ENCODE measurements at places on chromosomes 3 and 15.
A peak's percentile ranks its signal among the peaks of the same experiment; 100 is the strongest.

- DNase-seq, result no peak
These were observed 271.5 kb upstream of the TBL1XR1 start for GRCh38 chr3:177468816-177469215.

- DNase-seq, result no peak
These were observed 4.8 kb downstream of the GLYCTK start for GRCh38 chr3:52292247-52293065.

GRCh38 chr3:101262393-101263240 lies 57.8 kb downstream of the IMPG2 start:
- DNase-seq, result no peak

DNA sequence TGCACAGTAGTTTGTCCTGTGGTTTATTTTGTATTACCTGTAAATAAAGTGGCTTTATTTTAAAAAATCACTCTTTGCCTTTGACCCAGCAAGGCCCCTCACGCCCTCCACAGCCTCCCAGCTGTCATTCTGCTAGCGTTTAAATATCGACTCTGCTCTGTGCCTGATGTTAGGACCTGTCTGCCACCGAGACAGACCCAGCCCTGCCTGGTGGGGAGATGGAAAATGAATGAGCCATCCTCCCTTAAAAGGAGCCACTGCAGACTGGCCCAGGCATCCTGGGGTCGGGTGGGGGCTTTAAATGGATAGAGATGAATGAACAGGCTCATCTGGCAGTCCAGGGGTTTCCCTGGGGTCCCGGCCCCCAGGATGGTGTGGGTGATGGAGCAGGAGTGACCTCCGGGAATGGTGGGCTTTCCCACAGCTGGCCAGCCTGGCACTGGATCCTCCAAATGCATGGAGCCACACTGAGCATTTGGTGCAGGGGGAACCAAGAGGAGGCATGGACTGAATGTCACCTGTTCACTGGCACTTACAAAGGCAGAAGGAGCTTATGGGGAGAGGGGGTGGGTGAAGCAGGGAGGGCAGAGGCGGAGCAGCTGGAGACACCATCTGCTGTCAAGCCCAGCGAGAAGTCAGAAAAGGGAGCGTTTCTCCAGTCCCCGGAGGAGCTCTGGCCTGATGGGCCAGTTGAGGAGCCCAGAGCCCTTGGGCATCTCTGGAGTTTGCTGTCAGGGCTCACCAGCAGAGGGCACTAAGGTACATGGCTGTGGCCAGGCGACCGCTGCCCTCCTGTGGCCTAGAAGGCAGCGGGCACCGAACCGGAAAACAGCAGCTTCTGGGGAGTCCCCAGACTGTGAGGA lies 11.9 kb downstream of the GRM2 start:
- DNase-seq, result no peak

- DNase-seq, result no peak
These were observed 1.4 kb upstream of the SEC13 start for GRCh38 chr3:10322352-10322710.

DNA sequence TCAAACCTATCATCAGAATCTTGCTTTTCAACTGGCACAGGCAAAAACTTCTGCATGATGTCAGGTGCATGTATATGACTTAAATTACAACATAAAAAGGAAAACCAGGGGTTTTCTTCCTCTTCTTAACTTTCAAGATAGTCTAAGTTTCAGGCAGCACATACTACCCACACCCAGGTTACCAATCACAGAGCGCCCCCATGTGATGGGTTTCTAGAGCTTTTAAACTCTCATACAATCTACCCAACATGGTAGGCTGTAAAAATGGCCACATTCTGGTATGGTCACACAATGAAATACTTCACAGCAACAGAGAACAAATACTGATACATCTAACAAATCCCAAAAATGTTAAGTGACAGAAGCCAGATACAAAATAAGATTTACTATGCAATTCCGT lies 7.4 kb downstream of the MESD start:
- DNase-seq, result no peak

- no peak for DNase-seq
These were observed 510.2 kb downstream of the NTRK3 start for GRCh38 chr15:87746333-87746732.

DNA sequence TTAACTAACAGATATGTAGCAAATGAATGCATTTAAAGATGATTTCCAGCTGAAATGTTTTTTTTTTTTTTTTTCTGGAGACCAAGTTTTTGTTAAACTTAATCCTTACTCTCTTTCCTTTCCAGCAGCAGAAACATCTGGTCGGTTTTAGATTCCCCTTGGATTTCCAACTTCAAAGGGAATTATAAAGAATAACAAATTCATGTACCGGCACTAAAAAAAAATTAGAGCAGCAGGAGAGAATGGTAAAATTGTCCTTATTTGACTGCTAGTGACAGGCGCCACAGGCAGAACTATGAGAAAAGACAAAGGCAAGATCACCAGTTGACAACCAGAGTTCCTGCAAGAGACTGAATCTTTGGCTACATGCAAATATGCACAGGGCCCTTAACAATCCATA lies 393.3 kb downstream of the TIGIT start:
- no peak for DNase-seq

DNA sequence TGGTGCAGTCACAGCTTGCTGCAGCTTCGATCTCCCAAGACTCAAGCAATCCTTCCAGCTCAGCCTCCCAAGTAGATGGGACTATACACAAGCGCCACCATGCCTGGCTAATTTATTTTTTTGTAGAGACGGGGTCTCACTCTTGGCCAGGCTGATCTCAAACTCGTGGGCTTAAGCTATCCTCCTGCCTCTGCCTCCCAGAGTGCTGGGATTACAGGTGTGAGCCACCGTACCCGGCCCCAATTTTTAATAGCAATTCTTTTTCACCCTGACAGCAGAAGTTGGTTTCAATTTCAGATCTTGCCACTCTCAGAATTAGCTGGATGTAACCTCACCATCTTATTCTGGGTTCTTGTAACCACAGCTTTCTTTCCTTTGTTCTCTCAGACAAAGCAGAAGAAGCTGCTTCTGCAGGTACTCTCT lies 64.8 kb downstream of the TRIM71 start:
- no peak for DNase-seq

DNA sequence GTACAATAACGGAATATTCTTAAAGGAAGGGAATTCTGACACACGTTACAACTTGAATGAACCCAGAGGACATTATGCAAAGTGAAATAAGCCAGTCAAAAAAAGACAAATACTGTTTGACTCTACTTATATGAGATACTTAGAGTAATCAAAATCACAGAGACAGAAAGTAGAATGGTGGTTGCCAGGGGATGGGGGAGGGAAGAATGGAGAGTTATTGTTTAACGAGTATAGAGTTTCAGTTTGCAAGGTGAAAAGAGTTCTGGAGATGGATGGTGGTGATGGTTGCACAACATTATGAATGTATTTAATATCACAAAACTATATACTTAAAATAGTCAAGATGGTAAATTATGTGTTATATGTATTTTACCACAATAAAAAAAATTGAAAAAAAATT lies 112.9 kb upstream of the ARHGEF3 start:
- no peak for DNase-seq

- DNase-seq, result no peak
These were observed 25.1 kb upstream of the UTS2B start for GRCh38 chr3:191355406-191355805.

- DNase-seq, result peak; percentile 5
These were observed 765 bp upstream of the UBE2E2 start for GRCh38 chr3:23202203-23202920.

DNA sequence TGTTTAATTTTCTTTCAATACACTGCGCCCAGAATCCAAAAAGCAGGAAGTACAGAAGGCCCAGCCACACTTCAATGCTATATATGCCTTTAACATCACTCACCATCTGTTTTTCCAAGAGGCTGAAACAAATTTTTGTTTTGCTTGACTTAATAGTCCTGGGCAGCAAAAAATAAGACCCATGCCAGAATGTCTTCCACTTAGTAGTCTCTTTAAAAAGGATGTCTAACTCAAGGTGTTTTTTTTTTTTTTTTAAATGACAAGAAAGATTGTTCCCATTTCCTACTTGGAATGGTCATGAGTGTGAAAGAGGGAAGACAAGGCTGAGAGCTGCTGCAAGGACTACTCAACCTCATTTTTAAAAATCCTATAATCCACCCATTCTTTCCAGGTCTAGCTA lies 590.3 kb upstream of the SGO1 start:
- DNase-seq, result no peak

GRCh38 chr3:107705046-107705445 lies 182.3 kb downstream of the BBX start:
- DNase-seq, result no peak

DNA sequence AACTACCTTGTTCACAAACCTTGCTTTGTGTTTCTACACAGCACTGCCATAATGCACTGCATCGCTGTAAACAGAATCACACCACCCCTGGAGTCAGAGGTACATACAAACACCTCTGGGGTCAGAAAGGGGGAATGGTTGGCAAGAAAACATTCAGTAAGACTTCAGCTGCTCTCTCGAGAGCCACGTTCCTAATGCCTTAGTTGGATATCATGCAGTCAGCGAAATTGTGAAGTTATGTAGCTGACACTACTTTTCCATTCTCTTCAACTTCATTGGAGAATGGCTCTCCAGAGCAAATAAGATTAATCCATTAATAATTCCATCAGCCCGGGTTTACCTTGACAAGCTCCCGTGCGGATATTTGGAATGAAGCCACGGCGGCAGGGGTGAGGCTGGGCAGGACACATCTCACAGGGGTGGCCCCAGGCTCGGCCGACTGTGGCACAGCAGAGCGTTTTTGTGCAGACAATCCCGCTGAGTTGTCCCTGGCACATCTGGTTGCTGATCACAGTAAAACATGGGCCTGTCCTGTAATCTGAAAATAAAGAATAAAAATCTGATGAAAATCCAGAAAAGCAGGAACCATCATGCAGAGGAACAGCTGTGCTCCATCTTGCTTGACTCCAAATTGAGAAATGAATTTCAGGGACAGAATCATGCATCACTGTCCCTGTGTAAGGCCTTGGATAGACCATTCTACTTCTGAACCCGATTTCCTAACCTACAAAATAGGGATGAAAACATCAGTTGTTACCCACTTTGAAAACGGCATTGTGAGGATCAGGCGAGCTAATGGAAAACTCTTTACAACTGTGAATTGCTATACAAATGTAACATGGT lies 108.0 kb downstream of the FBN1 start:
- no peak for DNase-seq

- peak; percentile 64 for DNase-seq
These were observed 763 bp downstream of the TRA2B start for GRCh38 chr3:185936814-185937688.

GRCh38 chr3:64900156-64900555 lies 212.4 kb upstream of the ADAMTS9 start:
- no peak for DNase-seq

GRCh38 chr3:98713984-98714383 lies 49.2 kb upstream of the ST3GAL6 start:
- DNase-seq, result no peak

GRCh38 chr15:34122771-34123183 lies 20.9 kb downstream of the PGBD4 start:
- DNase-seq, result no peak

DNA sequence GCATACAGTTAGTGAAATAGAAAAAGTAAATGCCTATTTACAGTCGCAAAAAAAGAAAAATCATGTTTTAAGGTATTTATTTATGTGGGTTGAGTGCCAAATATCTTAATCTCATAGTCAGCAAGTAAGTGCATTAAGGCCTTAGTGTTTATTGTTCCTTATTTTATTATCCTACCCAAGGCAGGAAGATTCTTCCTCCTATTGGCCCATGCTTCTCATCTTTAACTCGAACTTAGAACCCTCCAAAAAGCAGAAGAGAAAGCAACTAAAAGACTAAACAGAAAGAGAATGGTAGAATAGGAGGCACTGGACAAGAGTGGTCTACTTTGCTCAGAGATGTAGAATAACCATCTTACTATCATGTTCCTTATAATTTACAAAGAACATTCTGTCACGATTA lies 7.5 kb downstream of the RFX7 start:
- no peak for DNase-seq

DNA sequence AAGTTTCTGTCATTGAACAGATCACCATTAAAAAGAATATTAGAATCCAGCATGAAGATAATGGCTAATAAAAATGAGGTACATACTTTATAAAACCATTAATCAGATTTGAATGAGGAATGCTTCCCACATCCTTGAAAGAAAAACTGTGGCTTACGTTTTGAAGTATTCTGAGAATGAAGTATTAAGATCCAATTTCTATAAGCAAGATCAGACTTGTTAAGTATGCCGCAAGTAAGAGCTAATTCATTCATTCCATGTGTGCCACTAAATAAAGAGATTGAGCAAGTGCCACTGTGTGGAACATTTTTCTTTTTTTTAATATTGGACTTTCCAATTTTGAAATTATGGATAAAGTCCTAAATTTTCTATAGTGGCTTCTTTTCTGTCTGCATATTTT lies 30.6 kb downstream of the NMD3 start:
- no peak for DNase-seq

DNA sequence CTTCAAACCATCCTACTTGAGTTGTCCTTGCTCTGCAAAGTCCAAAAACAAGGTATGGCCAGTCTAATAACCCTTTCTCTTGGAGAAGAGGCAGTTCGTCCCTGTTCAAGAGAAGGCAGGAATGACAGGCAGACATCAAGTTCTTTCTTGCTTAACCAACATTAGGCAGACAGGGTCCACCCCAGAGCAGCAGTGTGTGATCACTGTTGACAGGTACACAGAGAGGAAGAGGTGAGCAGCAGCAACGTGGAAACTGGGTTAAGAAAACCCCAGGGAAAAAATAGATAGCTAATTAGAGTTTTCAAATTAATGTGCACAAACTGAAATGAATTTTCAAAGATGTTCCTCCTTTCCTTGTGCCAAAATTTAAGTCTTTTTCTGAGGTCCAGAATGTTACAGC lies 48.2 kb downstream of the TNIK start:
- no peak for DNase-seq

- DNase-seq, result no peak
These were observed 143.3 kb upstream of the WNT5A start for GRCh38 chr3:55630280-55630920.

DNA sequence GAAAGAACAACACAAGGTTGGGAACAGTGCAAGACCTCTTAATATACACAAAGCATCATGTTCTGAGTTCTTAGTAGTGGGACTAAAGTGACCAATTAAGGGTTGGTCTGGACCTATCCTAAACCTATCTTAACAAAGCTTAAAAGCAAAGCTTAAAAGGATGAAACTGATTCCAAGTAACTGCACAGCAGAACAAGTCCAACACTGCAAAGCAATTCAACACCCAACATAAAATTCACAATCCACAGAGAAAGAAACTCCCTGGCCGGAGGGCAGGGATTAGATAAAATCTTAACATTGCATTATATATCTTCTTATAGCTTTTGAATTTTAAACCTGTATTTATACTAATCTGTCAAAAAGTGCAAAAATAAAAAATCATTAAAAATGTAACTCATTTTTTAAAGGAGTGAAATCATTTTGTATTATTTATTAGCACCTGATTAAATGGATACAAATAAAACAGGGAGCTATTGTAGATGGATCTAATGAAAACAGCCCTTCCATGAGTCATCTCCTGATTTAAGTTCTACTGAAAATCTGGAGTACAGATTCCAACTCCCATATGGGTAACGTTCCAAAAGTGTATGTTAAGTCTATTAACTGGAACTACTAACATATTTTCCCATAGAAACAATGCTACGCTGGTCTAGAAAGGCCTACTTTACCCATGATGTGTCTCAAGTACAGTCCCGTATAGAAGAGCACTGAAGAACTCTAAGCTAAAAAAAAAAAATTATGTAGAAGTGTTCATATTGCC lies 34.9 kb downstream of the PIK3R4 start:
- DNase-seq, result no peak
